ENCODE measurements at places on chromosomes 12 and 14.

- no peak for DNase-seq
Measured at GRCh38 chr12:66203820-66204219, 14.8 kb downstream of the IRAK3 start.

GRCh38 chr14:46399049-46399448 is 252.5 kb downstream of the RPL10L start:
- DNase-seq, result no peak

DNA sequence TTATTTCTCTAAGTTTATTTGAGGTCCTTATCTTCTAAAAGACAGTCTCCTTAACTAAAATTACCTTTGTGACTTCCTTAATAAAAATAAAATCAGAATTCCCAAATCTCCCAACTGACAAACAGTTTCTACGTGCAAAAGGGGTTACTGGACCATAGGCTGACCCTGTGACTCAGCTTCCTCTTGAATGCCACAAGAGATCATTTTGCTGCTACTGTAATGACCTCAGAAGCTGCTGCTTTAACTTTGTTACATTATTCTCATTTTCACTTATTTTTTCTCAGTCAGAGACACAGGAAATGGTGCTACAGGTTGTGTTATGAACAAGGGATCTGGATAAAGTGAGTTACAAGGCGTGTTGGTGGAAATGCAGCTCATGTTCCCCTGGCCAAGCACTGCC is 132.2 kb upstream of the TMTC2 start:
- no peak for DNase-seq

- DNase-seq, result peak; percentile 57
Measured at GRCh38 chr12:124107351-124107750, 134.3 kb downstream of the ZNF664 start.

GRCh38 chr14:25001156-25001555 is 48.8 kb downstream of the STXBP6 start:
- DNase-seq, result no peak

DNA sequence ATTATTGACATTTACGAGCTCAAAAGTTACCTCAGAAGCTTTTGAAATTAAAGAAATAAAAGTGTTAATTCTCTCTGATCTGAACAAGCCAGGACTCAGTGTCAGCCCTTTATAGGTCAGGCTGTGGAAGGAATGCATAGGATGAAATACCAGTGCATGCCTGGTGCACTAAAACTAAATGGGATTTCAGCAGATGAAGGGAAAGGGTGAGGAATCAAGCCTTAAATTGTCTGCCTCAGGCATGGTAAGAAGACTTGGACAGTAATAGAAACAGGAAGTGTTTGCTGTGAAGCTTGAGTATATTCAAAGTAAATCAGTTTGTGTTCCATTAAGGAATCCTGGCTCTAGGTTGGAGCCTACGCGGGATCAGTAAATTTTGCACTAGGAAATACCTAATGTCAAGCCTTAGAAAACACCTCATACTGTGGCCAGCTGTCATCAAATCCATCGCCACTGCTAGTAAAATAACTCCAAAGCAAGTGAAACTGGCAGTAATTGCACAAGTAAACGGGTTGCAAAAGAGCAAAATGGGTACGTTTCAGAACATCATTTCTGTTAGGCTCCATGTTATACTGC is 76.3 kb downstream of the PDE3A start:
- no peak for DNase-seq

DNA sequence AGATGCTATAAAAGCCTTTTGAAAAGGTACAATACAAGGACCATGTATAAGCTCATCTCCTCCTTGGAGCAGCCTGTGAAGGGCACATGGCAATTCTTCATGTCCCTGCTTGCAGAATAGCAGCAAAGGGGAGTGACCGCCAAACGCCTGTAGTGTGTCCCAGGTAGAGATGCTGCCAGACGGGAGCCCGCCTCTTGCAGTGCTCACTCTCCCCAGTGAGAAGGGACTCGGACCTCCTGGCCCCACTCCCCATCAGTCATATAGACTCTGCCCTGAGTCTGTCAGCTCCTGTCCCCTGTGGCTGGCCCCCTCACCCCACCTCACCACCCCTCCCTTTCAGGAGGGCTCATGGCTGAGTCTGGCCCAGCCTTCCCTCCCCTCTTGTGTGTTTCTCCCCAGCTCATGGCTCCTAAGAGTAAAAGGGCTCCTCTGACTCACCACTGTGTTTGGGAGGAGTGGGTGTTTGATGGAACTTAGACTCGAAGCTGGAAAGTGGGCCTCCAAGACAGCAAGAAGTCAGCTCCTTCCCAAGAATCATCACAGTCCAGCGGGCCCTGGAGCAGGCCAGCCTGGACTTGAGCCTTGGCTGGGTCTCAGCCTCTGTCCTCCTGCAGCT is 40.9 kb downstream of the DEGS2 start:
- no peak for DNase-seq

GRCh38 chr12:76078748-76079147 is 5.7 kb downstream of the NAP1L1 start:
- no peak for DNase-seq

Data from spinal cord (tissue), 10 donors.